ENCODE measurements at places on chromosomes 11 and 22. TPM values are rescaled to one million over a fixed set of nuclear protein-coding genes. Genes with fewer than 3 reads are reported as not detected.

OR52I1 gene
- polyA plus RNA-seq = not detected

CDC42EP1 gene
- 24.9 TPM for polyA plus RNA-seq

CDC42EP2 gene
- 8.1 TPM for polyA plus RNA-seq

NAALAD2 gene
- polyA plus RNA-seq = 0.74 TPM

KAT5 gene
- 44.5 TPM for polyA plus RNA-seq

BLID gene
- polyA plus RNA-seq = not detected

POTEH gene
- polyA plus RNA-seq = 1.3 TPM

SERHL2 gene
- 3.8 TPM for polyA plus RNA-seq
